NCI-H1092 (cell line): ENCODE measurements at places on chromosomes 4 and X.

GRCh38 chrX:54640103-54640690, 110.2 kb downstream of the GNL3L start:
- DNase-seq = no peak

GRCh38 chrX:69510137-69510715, 6.1 kb downstream of the NALF2 start:
- DNase-seq = no peak

- no peak for DNase-seq
Measured at GRCh38 chr4:120821977-120822376, 100.5 kb downstream of the PRDM5 start.

GRCh38 chrX:87327267-87327666, 190.3 kb upstream of the KLHL4 start:
- no peak for DNase-seq

- no peak for DNase-seq
Measured at GRCh38 chrX:71103110-71103983, 3.2 kb downstream of the CXorf65 start.

GRCh38 chr4:94454405-94454804, 2.7 kb downstream of the PDLIM5 start:
- no peak for DNase-seq

DNA sequence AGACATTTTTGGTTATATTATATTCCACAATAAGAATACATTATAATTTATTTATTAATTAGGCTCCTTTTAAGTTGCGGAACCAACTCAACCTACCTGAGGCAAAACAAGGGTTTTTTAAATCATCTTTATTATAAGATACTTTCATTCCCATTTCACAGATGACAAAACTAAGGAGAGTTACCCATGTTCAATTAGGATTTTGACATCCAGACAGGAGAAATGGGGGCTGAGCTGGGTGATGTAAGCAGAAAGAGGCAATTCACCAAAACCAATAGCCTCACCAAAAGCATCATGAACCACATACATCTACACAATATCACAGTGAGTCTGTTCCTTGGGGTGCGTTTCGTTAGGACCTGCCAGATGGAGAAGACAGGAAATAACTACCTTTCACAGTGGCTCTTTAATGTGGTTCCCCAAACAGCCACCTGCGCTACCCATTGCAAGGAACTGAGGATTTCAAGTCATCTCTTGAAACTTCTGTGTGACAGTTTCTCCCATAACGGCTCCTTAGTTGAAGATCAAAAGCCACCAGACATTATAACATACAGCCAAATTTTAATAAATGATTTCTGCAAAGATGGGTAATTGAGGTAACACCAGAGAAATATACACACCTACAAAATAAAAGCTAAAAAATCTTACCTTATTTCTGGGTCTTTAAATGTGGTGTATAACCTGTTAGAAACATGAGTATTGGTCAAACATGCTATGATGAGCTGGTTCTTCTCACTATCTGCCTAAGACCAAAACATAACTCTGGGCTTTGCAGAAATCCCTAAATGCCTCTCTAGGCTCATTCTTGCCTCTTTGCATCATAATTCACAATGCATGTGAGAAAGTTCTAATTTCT, 190.6 kb upstream of the LEF1 start:
- DNase-seq = no peak

- no peak for DNase-seq
Measured at GRCh38 chr4:173442223-173442932, 43.5 kb upstream of the SCRG1 start.

DNA sequence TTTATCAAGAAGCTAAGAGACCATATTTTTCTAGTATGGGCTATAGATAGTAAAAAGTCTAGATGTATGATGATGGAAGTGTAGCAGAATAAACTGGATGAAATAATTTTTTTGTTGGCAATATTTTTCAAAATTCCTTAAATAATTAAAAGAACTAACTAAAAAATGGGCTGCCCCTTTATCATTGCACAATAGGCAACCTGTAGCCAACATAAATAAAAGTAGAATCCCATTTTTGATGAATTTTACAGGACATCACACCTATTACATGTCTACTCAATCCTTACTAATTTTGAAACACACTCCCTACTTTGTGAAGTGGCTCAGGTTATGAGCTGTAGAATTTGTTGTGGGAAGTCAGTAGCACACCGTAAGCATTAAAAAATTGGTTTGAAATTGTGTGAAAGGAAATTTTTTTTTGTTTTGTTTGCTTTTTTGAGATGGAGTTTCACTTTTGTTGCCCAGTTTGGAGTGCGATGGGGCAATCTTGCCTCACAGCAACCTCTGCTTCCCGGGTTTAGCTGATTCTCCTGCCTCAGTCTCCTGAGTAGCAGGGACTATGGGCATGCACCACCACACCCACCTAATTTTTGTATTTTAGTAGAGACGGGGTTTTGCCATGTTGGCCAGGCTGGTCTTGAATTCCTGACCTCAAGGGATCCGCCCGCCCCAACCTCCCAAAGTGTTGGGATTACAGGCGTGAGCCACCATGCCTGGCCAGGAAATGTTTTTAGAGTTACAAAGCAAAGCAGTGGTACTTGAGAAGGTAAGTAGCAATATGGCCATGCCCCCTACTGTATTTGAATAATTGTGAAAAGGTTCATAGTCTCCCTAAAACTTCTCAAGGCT, 8.9 kb upstream of the RUFY3 start:
- DNase-seq = no peak

DNA sequence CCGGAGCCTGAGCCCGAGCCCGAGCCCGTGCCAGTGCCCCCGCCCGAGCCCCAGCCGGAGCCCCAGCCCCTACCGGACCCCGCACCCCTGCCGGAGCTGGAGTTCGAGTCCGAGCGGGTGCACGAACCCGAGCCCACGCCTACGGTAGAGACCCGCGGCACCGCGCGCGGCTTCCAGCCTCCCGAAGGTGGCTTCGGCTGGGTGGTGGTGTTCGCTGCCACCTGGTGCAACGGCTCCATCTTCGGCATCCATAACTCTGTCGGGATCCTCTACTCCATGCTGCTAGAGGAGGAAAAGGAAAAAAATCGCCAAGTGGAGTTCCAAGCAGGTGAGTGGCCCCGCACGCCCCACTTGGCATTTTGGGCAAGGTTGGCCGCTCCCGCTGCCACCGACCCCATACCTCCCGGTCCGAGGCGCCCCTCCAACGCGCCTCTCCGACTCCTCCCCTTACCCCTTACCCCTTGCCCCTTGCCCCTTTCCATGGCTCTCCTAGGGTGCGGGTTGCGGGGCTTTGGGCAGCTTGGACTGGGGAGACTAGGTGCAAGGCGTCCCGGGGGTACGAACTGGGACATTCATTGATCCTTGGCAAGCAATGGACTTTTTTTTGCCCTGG, 553 bp downstream of the SLC16A2 start:
- no peak for DNase-seq

- DNase-seq = no peak
Measured at GRCh38 chr4:144901141-144901540, 196.9 kb downstream of the ANAPC10 start.

DNA sequence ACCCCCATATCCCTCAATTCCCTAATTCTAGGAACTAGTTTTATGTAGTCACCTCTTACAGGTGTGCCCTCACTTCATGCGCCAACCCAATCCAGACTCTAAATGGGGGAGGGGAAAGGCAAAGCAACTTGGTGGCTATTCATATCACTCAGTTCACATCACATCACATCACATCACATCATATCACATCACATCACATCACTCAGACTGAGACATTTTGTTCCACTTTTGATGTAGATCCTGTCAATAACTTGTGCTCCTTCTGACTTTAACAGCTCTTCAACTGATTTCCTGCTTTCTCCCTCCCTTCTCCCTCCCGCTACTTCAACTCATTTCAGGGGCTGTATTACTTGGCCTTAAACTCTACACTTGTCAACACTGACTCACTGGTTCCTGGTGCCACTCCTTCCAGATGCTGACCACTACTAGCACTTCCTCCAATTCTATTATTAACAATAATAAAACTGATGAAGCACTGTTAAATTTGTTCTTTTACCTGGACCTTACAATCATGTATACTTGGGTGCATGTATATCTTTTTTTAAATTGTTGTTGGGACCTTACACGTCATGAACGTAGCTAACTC, 29.1 kb upstream of the PLS3 start:
- no peak for DNase-seq

- peak; percentile 19 for DNase-seq
Measured at GRCh38 chr4:163166041-163166579, 580 bp downstream of the NAF1 start.

DNA sequence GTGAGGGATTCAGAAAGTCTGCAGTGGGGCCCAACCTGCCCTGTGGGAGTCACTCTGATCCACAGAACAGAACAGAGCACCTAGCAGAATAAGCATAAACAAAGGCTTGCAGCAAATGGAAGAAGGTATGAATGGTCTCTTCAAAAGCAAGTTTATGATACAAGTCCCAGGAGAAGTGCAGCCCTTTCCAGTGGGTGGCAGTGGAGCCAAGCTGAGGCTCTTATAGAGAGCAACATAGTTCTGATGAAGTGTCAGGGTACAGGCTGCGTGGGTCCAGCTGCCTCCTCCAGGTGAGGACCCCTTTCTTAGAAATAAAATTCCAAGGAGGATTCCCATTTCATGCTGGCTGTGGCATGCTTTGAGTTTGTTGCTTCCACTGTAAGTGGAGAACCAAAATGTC, 88.8 kb upstream of the PAK3 start:
- no peak for DNase-seq

- no peak for DNase-seq
Measured at GRCh38 chr4:167028976-167029375, 205.3 kb downstream of the SPOCK3 start.

- no peak for DNase-seq
Measured at GRCh38 chr4:20528508-20528907, 171.8 kb upstream of the PACRGL start.

DNA sequence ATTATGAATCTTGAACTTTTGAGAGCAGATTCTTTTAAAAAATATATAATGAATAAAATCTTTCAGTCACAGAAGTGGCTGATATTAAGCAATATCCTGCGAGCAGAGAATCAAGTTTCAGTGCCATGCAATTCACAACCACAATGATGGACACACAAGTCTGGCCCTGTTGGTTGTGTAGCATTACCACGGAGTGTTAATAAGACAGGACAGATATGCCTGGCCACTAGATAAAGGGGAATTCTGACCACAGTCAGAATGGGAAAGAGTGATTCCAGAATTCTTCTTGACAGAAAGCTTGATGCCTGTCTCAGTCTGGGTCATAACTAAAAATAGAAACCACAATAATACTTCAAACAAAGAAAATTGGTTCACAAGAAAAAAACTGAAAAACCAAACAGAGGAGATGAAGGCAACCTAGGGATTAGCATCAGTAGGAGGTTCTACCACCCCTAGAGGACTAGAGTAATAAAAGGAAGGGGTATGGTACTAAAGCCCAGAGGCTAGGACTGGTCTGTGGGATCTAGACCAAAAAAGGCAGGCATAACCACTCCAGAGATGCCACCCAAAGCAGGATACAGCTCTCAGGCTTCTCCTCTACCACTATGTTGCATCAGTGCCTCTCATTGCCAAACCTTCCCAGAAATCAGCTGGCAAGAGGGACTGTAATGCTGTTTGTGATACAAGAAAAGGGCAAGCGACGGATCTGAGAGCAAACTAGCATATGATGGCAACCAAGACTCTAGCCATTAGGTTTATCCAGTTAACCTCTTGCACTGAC, 59.0 kb downstream of the RNF150 start:
- no peak for DNase-seq

- no peak for DNase-seq
Measured at GRCh38 chrX:131202766-131203165, 86.3 kb downstream of the IGSF1 start.

DNA sequence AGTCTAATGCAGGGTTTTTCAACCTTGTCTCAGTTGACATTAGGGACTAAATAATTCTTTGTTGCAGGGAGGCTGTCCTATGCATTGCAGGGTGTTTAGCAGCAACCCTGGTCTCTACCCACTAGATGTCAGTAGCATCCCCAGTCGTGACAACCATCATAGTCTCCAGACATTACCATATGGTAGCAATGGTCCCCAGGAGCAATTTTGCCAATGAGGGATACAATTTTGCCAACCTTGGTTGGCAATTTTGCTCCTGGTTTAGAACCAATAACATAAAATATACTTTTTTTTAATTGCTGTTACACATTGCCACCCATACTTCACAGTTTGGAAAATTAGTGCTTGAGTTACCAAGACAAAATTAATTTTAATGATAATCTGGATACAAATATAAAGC, 6.0 kb downstream of the EREG start:
- DNase-seq = no peak

DNA sequence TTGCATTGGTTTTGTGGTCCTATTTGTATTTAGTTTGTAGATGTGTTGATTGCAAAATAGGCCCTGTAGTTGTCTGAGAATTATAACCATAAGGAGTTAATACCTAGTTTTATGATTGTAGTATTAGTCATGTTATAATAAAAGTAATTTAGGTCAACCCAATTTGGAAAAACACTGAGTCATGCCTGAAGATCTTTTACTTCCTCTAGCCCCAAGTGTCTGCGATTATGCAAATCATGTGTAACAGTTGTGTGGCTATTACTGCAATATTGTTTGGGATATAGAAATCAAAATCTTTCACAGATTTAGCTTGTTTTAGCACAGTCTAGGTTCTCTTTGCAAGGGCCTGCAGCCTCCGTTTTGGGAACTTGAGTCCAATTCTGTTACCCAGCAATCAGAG, 12.6 kb downstream of the SRD5A3 start:
- no peak for DNase-seq

DNA sequence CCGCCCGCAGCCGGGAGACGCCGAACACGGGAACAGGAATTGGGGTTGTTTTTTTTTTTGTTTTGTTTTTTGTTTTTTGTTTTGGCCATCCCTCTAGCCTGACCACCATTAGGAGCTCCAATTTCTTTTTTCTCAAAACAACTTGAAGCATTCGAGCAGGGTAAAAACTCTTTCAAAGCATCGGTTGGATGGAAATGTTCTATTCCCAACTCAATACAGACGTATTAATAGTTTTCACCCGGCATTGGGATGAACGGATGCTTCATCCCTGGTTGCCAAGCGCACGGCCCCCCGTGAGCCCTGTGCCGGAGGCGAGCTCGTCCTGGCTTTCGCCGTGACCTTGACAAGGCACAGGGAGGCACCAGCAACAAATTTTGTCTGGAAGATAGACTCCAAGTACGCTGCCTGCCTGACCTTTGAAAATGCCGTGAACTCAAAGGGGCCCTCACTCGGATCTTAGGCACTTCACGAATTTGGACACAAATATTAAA, 352 bp upstream of the MAP3K15 start:
- no peak for DNase-seq

GRCh38 chr4:146311238-146311970, 97.1 kb downstream of the REELD1 start:
- no peak for DNase-seq

DNA sequence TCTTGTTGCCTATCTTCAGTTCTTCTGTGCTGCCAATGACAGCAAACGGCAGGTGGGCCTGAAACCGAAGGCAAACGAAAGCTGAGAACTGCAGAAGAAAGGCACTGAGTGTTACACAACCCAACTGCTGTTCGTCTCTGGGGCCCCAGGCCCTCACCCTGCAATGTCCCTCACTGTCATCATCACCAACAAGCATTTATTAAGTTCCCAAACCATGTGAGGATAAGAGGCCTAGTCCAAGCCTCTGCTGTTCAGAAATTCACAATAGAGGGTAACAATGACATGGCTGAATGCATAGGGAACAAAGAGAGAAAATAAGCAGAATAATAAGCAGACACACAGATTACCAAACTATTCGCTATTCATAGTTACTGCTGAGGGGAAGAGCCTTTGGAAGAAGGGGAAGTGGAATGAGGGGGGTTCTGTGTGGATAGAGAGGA, 34.5 kb upstream of the NKRF start:
- no peak for DNase-seq

- DNase-seq = no peak
Measured at GRCh38 chrX:13764765-13765164, 30.2 kb downstream of the OFD1 start.
